ENCODE measurements at places on chromosomes 12 and 14.

DNA sequence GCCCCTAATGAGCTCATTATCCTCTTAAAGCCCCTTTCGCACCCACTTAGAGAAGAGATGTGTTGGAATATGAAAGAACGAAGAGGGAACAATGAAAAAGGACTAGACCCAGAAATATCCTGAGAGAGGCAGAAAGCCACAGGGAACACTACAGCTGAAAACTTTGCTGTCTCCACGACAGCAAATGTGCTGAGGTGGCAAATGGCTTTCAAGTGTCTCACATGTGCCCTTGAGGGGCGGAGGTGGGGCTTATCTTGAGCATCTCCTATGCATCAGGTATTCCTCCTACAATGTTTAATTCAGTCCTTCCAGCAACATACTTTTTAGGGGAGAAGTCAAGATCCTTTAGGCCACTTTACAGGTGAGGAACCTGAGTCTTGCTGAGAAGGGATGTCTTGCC lies 62.9 kb downstream of the WSCD2 start:
- DNase-seq, result no peak

DNA sequence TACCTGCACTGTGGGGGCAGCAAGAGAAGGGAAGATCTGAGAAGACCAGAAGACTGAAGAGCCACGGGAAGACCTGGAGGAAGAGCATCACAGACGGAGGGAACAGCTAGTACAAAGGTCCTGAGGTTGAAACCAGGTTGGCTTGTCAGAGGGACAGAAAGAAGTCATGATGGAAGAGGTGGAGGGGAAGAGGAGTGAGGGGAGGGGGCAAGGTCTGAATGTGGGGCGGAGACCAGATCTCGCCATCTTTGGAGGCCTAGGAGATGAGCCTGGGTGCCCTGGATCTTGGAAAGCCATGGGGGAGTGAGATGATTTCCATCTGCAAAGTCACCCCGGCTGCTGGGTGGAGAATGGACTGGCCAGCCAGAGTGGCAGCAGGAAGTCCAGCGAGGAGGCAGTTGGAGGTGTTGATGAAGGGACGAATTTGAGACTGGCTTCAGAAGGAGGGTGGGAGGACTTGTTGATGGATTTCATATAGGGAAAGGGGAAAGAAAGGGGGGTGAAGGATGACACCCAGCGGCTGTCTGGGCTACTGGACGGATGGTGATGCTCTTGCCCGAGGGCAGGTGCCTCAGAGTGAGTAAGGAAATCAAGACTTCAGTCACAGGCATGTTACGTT lies 14.6 kb upstream of the UBC start:
- DNase-seq, result no peak

DNA sequence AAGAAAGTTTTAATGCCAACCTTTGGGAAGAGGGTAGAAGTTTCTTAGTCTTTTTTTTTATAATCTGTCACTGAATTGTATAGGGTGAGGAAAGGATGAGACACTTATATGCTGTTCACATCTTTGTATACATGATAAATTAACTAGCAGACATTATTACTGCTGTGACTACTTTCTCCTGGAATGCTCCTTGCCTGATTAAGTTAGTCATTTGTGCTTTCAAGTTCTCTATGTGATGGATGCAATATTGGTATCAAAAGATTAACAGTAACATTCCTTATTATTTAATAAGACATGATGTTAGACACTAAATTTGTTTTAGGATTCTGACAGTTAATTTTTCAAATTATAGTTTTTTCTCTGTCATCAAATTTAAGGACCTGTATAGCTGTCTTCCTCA lies 223.4 kb upstream of the GARIN2 start:
- DNase-seq, result no peak

DNA sequence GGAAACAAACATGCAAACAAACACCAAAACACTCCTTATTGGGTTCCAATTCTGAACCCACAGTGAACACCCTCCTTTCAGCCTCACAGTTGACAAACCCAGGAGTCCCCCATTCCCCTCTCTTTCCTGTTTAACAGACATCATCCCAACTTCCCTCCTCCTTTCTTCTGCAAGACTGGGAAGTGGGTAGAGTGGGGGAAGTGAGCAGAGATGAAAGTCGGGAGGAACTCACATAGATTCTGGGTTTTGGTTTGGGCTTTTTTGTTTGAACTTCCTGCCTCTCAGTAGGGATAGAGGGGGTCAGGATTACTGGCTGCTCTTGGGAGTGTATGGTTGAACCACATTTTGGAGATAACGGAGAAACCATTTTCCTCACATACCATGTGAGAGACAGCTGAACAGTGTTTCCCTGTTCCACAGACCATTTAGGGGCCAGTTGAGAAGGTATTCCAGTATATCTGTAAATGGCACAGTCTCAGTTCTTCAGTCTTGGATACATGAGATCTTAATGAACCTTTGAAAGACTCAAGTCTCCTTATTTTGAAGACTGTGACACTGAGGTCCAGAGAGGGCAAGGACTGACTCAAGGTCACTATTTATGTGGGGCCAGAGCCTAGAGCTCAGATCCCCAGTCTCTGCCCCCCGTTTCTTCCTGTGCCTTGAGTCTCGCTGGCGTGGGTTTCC lies 3.9 kb upstream of the GPR84 start:
- no peak for DNase-seq

- no peak for DNase-seq
These were observed 283.9 kb downstream of the TMTC2 start for GRCh38 chr12:82970614-82971013.
